Smooth muscle cell of the umbilical artery (primary cell): ENCODE measurements at places on chromosomes 12 and 14. TPM values are rescaled to one million over a fixed set of nuclear protein-coding genes. Genes with fewer than 3 reads are reported as not detected.

MYF6 gene
- not detected in 2 replicates for total RNA-seq

TSHR gene
- not detected in 2 replicates for total RNA-seq

TAMALIN gene
- 0.28 and 1.5 TPM in 2 replicates for total RNA-seq

ACOT4 gene
- 0.46 and 0.59 TPM in 2 replicates for total RNA-seq
